Umbilical cord (tissue), 2 donors: ENCODE measurements at places on chromosomes 12 and 14. TPM values are rescaled to one million over a fixed set of nuclear protein-coding genes. Genes with fewer than 3 reads are reported as not detected.

Gene TSPAN19
- 3.4 TPM for total RNA-seq

Gene CLEC1B
- 9.4 TPM for total RNA-seq

Gene KLRK1
- 1.2 TPM for total RNA-seq

Gene BTBD6
- total RNA-seq, result 33.0 TPM

Gene WASHC3
- total RNA-seq, result 93.2 TPM

Gene CLEC9A
- 36.4 TPM for total RNA-seq

Gene WNT1
- total RNA-seq, result not detected

Gene CRIP2
- total RNA-seq, result 62.4 TPM

Gene RNU4-1
- total RNA-seq, result under 0.01 TPM
